Stimulated activated effector memory CD8-positive, alpha-beta T cell treated with anti-CD3 and anti-CD28 coated beads, Interleukin-12 subunit alpha, Interleukin-12 subunit beta, amount 100 ng/mL, for 72 hours (primary cell): ENCODE measurements at places on chromosomes 3 and 15.

GRCh38 chr3:183265834-183266417 is 12.9 kb downstream of the B3GNT5 start:
- DNase-seq: no peak

GRCh38 chr15:70778258-70779076 is 15.1 kb upstream of the UACA start:
- no peak for DNase-seq

GRCh38 chr3:137259089-137259488 is 301.3 kb downstream of the IL20RB start:
- DNase-seq: no peak

DNA sequence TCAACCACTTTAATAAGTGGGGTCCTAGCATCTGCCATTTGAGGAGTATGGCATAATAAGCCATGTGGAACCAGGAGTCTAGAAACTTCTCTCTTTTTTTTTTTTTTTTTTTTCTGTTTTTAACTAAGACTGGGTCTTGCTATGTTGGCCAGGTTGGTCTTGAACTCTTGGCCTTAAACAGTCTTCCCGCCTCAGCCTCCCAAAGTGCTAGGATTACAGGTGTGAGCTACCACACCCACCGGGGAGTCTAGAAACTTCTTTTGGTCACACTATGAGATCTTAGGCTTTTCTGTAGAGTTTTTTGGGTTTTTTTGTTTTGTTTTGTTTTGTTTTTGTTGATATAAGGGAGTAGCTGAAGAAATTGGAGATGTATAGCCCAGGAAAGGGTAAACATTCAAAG is 52.9 kb downstream of the ZBTB38 start:
- no peak for DNase-seq

- peak; percentile 48 for DNase-seq
Observed at GRCh38 chr15:79431636-79432344, at the start of gene MINAR1. TSS of gene MINAR1 (plus strand) at chr15:79432336. CDS start at chr15:79456148, 23,812 bp downstream.

DNA sequence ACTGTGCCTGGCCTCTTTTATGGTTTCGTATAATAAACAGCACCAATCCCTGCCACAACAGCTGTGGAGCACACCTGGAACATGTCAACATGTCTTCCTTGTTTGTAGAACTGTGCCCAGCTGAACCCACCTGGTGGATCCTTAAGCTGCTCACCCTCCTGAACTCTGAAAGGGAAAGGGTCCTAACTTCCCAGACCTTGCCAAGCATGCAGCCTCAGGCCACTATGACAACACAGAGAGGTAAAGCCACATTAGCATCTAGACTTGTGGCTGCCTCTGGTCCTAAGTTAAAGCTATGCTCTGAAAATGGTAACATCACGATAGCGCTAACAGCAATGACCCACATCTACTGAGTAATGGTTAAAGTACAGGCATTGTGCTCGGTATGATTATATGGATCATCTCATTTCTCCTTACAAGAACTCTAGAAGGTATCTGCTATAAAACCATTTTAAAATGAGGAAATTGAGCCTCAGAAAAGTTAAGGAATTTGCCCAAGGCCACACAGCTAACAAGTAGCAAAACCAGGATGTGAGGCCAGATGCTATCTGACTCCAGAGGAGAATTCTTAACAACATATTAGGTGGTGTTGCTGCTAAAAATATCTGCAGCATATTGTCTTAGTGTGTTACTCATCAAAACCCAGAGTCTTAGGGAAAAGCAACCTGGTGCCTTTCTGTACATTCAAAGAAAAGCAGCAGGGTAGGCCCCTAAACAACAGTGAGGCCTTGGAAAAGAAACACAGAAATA is 23.1 kb upstream of the HERC1 start:
- DNase-seq: no peak

- DNase-seq: no peak
Observed at GRCh38 chr3:26074080-26074479, 284.2 kb downstream of the OXSM start.

DNA sequence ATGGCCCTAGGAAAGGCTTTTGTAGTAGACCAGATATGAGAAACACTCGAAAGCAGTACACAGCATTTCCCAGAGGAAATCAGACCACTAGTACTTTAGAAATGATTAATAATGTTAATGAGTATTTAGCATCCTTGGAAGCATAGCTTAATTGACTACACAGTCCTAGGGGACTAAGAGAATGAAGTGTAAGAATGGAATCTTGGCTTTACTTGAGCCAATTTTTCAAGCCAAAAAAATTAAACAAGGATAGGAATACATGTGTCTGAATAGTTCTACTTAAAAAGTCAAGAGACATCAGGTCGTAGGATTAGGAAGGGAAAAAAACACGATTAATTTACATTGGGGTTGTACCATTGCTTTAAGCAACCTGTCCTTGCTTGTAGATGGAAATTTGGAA is 38.2 kb downstream of the DPPA2 start:
- no peak for DNase-seq

DNA sequence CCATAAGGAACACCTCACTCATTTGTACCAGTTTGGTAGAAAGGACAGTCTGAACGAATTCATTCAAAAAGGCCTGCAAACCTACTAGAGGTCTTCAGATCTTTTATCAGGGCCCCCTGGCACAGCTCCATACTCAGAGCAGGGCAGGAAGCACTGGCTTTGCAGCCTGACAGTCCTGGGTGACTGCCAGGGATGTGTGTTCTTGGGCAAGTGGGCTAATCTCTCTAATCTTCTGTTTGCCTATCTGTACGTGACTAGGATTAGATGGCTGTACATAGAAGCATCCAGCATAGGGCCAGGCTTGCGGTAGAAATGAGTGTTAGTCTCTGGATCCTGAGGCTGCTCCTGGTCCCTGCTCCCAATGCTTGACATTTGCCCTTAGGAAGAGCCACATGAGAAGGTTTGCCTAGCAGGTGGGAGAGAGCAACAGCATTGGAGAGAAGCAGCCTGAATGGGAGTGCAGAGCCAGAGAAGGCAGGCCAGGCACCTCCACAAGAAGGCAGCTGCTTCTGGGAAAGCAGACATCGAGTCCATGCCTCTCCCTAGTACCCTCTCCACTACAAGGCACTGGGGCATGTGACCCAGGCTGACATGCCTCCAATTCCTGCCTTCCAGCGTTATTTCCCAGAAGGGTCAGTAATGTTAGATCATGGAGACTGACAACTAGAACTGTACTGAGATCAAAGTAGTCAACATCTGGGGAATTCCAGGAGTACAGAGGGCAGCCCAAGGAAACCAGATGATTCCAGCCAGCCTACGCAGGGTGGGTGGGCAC is 1.0 kb upstream of the CXCR6 start:
- DNase-seq: no peak

GRCh38 chr3:186949281-186949982 is 19.1 kb downstream of the ST6GAL1 start:
- no peak for DNase-seq

DNA sequence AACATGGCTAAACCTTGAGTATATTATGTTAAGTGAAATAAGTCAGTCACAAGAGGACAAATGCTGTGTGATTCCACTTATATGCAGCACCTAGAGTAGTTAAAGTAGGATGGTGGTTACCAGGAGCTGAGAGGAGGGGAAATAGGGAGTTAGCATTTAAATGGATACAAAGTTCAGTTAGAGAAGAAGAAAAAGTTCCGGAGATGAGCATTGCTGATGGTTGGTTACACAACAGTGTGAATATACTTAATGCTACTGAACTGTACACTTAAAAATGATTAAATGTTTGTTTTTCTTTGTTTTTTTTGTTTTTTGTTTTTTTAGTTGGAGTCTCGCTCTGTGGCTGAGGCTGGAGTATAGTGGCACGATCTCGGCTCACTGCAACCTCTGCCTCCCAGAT is 67.7 kb upstream of the OSTN start:
- no peak for DNase-seq

- DNase-seq: no peak
Observed at GRCh38 chr3:103181160-103181559, 746.3 kb downstream of the ZPLD1 start.

GRCh38 chr15:25487226-25487884 is 48.5 kb upstream of the UBE3A start:
- DNase-seq: no peak

- no peak for DNase-seq
Observed at GRCh38 chr3:138241061-138241460, 54.0 kb downstream of the ARMC8 start.

- no peak for DNase-seq
Observed at GRCh38 chr3:53594276-53594675, 99.9 kb downstream of the CACNA1D start.

DNA sequence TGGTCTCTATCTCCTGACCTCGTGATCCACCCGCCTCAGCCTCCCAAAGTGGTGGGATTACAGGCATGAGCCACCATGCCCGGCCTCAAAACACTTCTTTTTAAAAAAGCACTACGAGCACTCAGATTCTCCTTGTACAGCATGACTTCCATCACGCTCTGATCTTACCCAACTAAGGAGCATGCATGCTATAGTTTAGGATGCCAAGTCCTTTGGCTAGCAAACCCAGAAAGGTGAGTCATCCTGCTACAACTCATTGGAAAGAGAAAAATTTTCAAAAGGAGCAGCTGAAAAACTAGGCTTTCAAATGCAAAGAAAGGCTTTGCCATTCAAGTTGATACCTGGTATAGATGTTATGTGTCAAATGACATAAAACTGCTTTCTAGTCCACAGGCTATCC is 70.3 kb upstream of the PRICKLE2 start:
- no peak for DNase-seq

DNA sequence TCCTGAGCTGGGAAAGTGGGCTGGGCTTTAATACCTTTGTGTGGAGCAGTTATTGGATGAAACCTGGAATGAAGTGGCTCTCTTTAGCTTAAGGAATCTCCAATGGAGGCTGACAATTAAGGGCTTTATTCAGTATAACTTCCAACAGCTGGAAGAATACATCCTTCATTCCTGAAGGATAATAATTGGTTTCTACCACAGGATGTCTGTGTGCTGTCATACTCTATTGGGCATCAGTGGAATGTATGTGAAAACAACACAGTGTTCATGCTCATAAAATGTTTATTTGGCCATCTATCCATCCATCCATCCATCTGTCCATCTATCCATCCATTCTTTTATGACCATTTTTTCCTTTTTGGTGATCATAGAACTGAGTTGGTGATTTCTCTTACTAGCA is 220.7 kb upstream of the GAP43 start:
- DNase-seq: no peak

GRCh38 chr3:143105170-143105569 is 14.4 kb upstream of the CHST2 start:
- no peak for DNase-seq

DNA sequence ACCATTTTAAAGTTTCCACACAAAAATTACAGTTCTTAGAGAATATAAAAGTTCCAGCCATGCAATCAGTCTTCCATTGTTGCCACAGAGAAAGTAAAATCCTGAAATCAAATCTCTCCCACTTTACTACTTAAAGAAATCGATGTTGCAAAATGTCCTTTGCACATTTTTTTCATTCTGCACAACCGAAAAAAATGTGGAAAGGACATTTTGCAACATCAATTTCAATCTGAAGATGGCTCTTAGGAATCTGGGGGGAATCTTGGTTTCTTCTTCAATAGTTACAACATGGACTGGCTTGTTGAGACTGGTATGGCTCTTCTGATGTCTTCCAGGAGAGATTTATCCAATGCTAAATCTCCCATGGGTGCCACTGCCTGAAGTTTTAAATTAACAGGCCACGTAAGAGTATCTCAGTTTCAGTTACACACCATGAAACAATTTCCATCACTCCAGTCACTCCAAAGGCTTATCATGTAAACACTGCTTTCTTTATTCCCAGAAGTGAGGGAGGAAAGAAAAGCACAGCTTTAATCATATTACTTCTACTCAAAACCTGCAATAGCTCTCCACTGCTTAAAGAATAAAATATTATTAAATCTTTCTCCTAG is 55.8 kb upstream of the CTNNB1 start:
- DNase-seq: no peak

DNA sequence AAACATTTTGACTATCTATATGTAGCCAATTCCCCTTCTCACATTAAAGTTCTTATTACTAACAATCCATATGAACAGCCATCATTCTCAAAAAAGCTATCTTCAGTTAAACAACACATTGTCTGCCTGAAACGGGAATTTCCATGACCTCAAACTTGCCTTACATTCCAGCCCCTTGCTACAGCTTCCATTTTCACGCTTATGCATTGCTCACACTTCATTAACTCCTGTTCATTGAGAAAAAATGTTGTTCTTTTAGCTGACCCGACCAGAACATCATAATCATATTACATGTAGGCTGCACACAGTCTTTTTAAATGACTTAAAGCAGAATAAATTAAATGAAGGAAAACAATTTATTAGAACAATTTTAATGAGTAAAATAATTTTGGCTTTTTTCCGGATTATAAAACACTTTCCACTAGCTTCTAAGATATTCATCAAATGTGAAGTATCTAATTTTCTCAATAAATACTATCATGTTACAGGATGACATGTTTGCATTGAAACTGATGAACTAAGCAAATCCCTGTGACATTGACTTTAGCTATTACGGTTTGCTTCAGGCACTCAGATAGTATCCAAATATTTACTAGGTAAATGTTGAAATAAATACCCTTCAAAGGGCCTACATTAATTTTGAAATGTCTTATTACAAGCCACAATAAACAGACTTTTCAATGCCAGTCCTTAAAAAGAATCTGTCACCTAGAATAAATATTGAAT is 49.9 kb downstream of the P3H2 start:
- no peak for DNase-seq

- DNase-seq: no peak
Observed at GRCh38 chr15:77138167-77138522, 67.2 kb upstream of the TSPAN3 start.

DNA sequence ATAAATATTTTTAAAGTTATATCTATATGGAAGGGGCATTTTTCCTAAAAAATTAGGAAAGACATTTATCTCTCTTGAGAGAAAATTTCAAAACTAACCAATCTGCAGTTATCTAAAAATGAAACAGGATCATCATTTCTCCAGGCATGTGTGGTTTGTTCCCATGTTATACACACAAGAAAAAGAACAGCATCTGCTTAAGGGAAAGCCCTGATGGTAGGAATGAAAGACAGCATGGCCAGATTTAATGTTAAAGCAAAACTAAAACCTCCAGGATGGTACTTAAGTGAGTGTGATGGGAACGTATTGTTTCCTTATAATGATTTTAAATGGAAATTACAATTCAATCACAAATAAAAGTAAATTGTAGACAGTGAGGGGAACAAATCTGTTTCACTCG is 46.2 kb upstream of the GYG1 start:
- DNase-seq: no peak

DNA sequence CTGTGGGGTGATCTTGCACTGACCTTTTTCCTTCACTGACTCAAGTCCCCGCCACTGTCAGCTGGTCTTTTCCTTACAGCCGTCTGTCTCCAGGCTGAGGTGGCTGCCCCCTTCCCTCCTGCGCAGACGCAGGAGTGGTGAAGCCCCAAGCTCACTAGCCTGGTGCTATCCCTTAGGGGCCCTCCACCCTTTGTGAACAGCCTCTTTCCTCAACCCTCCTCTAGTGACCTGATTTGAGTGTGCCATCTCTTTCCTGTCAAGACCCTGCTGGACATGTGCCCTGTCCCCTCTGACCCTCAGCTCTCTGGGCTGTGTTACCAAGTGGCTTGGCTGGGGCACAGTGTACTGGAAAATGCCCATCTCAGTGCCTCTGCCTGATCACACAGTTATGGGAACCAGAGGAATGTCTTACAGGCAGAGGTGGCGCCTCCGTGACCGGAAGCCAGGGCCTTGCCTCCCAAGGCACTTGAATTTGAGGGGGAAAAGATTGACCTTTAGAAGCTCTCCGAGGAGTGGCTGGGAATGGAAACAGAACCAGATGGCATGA is 8.7 kb downstream of the KBTBD13 start:
- DNase-seq: no peak

GRCh38 chr3:16211176-16211904 is 36.9 kb downstream of the GALNT15 start:
- no peak for DNase-seq
